SIG-M5 (cell line): ENCODE measurements at places on chromosomes 7 and 10.

DNA sequence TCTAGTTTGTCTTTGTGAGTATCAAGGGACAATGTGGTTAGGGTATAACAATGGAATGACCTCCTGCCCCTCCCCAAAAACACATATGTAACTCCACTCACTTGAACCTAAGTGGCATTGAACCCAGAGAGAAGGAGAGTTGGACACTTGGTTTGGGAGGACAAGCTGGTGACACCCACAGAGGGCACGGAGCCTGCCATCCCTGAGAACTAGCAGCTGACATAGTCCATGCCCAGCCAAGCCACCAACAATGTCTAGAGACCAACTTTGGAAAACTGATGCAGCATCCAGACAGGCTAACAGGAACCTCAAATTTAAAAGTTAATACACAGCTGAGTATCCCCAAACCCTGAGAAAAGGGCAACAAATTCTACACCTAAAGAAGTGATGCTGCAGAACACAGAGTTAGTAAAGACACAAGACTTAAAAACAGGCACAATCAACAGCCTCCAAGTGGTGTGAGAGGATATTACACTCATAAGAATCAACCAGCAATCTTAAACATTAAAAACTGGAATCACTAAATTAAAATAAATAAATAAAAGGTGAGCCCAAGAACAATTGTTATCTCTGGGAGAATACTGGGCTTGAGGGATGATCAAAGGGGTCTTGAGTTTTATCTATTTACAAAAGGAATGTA is 27.2 kb downstream of the NUDCD3 start:
- no peak for DNase-seq

DNA sequence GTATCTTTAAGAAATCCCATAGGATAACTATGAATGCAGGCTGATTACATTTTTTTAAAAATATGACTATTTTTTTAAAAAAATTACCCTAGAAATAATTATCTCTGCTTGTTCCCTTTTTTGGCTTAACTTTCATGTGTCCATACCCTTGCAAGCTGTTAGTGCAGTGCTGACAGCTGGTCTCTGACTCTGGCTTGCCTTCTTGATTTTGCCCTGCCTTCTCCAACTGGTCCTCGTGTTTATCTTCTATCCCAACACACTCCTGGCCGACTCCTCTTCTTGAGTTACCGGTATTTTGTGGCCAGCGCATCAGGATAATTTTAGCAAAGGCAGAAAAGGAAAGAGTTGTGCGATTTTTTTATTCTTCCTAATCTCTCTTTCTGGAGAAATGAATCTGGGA is 111.7 kb upstream of the STARD3NL start:
- no peak for DNase-seq

DNA sequence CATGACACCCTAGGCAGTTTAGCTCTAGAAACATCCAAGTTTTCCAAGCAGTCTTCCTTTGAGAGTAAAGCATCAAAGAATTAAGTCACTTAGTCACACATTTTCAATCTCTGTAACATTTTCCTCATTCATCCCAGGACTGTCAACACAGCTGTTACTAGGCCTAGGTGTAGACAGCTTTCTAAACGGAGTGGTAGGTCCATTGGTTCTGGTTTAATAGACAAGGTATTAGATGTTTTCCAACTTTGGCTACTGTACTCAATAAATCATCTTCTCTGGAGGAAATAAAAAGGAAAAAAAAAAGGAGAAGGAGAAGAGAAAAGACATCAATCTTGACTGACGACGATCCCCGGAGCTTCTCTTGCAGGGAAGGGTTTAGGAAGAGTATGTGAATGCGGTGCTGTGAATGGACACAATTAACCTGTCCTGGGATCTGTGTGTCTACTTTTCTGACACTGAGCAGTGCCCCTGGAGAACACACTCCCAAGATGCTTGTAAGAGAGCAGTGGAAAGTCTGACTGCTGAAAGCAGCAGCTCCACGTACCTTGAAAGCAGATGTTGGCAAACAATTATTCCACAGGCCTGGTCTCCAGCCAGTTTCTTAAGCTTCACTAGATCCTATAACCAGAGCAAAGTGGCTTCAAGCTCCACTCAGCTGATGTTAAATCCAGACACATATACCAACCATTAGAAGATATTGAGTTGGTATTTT is 59.1 kb downstream of the CXCL12 start:
- no peak for DNase-seq

DNA sequence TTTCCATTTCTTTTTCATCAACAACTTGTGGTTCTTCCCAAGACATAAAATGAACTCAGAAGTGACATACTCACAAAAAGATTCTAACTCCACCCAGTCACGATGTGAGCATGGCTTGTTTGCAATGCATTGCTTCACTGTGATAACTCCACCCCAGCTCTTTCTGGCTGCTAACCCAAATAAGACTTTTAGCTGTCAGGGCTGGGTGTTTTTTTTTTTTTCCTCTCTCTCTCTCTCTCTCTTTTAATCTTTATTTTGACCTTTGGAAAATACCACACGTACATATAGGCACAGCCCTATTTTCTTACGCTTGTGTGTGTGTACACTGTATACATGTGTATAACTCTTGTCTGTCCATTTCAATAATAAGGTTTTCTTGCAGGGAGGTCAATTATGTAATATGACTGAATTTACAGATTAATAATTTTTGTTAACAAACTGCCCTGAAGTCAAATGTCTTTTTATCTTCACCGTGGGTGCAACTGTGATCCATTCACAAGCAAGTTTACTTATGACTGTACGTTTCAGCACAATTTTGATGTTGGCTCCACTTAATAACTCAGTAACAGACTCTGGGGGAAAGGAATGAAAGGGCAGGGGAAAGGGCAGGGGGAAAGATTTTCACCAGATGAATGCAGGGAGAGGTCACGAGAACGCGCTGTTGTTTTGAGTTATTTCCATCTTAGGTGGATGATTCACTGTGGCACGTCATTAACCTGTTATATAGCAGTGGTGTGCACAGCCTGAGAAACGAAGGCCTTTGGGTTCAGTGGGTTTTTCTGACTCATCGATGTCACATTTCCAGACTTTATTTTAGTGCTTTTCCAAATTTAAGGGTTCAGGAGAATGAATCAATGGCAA is 49.1 kb downstream of the APBB1IP start:
- no peak for DNase-seq
